ENCODE measurements at places on chromosomes 5 and 9.

DNA sequence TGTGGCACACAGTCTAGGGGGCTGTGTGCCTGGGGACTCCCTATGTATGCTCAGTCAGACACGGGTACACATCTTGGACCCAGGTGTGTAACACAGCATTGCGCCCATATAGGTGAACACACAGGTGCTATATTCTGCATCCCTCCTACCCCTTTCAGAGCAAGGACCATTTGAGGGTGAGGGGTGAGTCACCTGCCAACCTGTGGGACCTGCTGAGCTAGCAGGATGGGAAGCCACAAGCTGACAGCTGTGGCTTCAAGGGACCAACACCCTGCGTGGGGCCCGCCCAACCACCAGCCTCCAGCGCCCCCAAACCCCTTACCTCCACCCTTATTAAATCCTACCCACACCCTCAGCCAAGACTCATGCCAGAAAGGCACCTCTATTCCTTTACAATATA, 14.6 kb upstream of the AQP7 start:
- no peak for DNase-seq

GRCh38 chr5:163533223-163533622, 27.8 kb downstream of the MAT2B start:
- no peak for DNase-seq

GRCh38 chr9:479971-480350, 265.3 kb downstream of the DOCK8 start:
- DNase-seq = no peak

DNA sequence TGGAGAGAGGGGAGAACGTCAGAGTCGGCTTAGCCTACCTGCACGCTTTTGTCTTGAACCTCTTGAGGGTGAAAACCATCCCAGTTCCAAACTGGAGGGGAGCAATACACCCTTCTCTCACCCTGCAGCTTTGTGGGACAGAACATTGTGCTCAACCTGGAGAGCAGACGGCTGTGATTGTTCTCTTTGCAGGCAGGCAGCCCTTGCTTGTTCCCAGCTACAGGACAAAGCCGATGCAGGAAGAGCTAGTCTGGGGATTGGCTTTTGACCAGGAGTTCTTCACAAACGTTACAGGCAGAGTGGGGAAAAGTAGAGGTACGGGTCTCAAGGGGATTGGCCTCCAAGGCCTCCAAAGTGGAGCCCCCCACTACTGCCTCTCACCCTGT, 33.9 kb upstream of the ARHGAP26 start:
- DNase-seq = no peak

GRCh38 chr5:164038128-164038783, 532.8 kb downstream of the MAT2B start:
- DNase-seq = no peak

- DNase-seq = no peak
Observed at GRCh38 chr5:33223563-33224284, 217.0 kb upstream of the TARS1 start.

DNA sequence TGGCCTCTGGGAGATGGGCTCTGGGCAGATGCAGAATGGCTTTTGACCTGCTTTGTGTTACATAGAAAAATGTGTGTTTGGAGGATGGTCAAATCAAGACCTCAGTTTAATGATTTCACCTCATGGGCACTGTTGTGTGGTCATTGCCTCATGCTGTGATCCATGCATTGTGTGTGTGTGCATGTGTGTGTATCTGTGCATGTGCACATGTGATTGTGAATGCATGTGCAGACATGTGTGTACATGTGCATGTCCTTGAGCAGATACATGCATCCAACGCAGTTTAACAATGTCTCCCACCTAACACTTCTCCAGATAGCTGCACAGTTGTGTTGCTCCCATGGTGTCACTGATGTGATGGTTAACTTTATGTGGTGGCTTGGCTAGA, 40.1 kb upstream of the S1PR3 start:
- DNase-seq = no peak

DNA sequence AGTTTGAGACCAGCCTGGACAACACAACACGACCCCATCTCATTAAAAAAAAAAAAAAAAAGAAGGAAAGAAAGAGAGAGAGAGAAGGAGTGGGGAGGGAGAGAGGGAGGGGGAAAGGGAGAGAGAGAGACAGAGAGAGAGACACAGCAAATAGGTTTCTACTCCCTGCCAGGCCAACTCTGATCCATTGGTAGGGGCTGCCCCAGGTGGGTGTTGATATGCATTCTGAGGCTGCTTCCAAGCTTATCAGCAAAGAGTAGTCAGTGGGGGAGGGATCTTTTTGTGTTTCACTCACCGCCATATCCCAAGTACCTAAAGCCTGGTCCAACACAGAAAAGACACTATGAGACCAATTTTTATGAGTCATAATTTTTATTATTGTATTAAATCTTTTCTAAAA, 57.0 kb upstream of the SAP30L start:
- no peak for DNase-seq

GRCh38 chr5:73918791-73919221, 292.8 kb downstream of the ARHGEF28 start:
- DNase-seq = no peak

DNA sequence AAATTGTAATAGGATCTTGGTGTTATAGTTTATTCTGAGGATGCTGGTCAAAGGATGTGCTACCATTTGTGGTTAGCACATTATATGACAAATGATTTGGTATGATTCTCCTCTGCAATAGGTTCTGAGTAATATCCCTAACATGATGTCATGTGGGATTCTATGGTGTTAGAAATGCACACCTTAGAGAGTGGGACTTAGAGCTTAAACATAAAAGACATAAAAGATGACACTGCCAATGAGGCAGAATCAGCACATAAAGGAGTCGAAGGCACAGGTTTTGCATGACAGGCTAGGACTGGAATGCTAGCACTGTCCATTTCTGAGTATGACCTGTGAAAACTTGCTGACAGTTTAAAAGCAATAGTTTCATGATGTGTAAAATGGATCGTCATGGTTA, 100.4 kb downstream of the OSTF1 start:
- DNase-seq = no peak

DNA sequence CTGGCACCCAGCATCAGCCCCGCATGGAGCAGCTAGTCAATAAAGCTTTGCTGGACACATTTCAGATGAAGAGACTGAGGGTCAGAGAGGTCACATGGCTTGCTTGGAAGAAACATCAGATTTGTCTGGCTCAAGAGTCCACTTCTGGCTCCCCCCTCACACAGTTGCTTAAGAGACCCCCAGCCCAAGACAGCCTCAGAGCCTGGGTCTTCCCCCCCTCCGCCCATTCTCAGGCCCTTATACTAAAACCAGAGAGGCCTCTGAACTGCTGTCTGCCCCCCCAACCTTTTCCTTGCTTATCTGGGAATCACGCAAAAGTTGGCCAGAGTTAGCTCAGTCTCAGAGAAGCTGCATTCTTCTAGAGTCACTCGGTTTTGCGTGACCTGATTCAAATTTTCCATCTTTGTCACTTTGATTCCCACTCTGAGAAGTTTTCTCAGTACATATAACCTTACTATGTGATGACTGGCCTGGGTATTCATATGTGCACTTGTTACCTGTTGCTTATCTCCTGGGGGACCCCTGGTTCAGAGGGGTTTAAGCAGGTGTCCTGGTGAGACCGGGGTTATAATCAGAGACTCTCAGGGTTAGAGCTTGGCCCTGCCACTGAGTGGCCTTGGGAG, 145.4 kb upstream of the IER5L start:
- no peak for DNase-seq

GRCh38 chr5:15021266-15022046, 149.9 kb upstream of the ANKH start:
- peak; percentile 92 for DNase-seq

- peak; percentile 63 for DNase-seq
Observed at GRCh38 chr5:139725073-139725830, 70.4 kb upstream of the PSD2 start.

DNA sequence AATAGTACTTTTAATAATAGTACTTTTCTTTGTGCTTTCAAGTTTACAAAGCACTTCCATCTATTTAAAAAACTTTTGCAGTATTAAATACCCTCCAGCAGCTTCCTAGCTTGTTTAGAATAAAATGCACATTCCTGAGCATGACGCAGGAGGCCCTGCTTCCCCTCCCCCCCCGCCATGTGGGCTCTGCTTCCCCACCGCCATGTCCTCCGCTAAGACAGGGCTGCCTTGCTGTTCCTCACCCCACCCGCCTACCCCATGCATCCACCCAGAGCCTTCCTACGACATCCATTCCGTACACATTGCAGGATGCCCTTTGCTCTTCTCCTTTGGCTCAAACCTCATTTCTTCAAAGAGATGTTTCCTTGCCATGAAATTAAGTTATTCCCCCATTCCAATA, 205.9 kb upstream of the MSX2 start:
- peak; percentile 62 for DNase-seq

GRCh38 chr5:127746756-127747155, 43.6 kb downstream of the CCDC192 start:
- peak; percentile 54 for DNase-seq

GRCh38 chr5:10743951-10744350, 17.1 kb downstream of the DAP start:
- no peak for DNase-seq

DNA sequence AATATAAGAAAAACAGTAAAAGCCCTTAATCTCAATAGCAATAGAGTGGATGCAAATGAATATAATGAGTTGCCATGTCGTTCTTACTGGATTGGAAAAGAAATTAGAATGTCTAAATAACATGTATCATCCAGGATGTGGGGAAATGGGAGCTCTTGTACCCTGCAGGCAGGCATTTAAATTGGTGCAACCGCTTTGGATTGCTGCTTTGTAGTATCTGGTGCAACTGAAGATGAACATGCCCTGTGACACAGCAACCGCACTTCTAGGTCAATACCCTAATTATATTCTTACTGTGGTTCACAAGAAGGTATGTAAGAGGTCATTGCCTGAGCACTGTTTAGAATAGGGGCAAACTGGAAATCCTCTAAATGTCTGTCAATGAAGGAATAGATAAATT, 18.9 kb downstream of the MRPS30 start:
- DNase-seq = no peak

Measured in fibroblast of skin of scalp (primary cell).